NCI-H2171 (cell line): ENCODE measurements at places on chromosomes 2 and 18.

DNA sequence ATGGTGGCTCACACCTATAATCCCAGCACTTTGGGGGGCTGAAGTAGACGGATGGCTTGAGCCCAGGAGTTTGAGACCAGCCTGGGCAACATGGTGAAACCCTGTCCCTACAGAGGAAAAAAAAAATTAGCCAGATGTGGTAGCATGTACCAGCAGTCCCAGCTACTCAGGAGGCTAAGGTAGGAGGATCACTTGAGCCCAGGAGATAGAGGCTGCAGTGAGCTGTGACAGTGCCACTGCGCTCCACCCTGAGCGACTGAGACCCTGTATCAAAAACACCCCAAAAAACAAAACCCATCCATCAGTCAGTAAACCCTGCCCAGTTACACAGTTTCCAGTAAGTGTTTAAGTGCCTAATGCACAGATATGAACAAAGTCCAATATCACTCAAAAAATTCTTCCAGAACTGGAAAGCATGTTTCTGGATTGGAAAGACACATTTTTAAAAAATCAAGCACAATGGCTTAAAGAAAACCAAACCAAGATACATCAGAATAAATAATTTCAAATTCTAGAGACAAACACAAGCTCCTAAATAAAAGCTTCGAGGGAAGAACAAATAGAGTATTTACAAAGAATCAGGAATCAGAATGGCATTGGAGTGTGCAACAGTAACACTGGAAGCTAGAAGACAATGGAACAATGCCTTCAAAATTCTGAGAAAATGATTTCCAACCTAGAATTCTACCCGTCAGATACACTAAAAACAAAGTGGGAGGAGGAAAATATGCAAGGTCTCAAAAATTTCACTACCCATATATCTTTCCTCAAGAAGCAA is 72.4 kb downstream of the TLK1 start:
- no peak for DNase-seq

DNA sequence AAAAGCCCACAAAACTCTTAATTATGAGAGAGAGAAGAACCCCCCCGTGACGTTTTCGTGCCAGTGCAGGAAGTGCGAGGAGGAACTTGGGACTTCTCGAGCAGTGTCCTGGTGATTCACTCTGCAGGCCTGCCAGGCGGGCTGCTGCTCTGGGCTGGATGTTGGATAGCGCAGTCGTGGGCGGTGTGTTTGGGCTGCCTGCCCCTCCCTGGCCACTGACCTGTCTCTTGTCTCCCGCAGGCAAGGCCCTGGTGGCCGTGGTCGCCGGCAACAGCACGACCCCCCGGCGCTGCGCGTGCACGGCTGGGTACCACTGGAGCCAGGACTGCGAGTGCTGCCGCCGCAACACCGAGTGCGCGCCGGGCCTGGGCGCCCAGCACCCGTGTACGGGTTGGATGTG is 29.0 kb downstream of the TNFRSF11A start:
- no peak for DNase-seq

GRCh38 chr2:10254373-10255188 is 48.1 kb upstream of the HPCAL1 start:
- DNase-seq, result peak; percentile 27

GRCh38 chr2:105969552-105969951 is 224.5 kb downstream of the UXS1 start:
- no peak for DNase-seq

DNA sequence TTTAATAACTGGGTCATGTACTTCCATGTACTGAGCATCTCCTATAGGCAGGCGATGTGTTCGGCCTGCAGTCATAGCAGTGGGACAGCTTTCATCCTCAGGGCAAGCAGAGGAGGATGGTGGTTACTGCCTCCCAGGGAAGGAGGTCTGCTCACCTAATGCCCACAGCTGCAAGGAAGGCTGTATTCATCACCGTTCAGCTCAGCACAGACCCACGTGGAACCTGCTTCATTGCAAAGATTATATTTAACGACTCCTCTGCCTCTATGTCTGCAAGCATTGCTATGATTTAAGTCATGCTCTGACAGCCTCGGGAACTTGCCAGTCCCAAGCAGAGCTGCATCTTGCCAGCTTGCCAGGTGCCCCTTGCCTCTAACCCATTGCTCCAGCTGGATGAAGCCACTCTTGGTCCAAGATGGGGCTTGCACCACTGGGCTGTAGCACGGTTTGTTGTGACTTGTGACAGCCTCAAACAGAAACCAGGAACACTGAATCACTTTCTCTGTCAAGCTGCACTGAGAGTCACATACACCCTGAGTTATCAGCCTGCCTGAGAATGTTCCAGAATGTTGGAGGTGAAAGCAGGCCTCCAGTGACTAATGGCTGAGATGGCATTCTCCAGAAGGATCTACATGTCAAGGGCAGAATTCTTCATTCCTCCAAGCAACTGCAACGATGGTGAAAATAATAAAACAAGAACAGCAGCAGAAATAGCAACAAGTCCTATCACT is 651.1 kb upstream of the ID2 start:
- no peak for DNase-seq

DNA sequence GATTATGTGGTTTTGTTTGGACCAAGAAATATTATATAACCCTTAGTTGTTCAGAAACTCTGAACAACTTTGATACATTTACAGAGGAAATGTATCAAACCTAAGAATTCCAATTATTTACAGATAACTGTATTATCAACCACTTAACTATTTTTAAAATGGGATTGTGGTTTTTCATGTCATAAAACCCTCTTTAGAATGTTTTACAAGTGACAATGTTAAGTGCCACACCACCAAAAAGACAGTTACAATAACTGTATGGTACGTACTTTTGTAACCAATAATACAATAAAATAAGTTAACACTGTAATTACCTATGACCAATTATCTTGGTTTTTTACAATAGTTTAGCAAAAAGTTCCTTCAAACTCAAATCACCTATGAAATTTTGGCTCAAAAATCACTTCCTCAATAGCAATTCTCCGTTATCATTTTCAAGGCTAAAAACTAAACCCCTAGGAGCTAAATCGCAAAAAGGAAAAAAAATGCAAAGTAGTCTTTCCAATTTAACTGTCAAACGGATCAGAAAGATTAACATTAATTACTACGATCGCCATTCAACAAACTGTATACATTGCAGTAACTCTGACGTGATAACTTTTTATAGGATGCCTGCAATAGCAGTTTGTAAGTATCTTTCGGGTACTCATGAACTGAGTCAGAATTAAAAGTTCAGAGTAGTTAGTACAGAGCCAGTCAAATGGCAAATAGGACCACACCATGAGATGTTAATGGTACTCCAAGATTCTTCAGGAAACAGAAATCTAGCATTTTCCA is 1.5 kb downstream of the ROCK1 start:
- no peak for DNase-seq

DNA sequence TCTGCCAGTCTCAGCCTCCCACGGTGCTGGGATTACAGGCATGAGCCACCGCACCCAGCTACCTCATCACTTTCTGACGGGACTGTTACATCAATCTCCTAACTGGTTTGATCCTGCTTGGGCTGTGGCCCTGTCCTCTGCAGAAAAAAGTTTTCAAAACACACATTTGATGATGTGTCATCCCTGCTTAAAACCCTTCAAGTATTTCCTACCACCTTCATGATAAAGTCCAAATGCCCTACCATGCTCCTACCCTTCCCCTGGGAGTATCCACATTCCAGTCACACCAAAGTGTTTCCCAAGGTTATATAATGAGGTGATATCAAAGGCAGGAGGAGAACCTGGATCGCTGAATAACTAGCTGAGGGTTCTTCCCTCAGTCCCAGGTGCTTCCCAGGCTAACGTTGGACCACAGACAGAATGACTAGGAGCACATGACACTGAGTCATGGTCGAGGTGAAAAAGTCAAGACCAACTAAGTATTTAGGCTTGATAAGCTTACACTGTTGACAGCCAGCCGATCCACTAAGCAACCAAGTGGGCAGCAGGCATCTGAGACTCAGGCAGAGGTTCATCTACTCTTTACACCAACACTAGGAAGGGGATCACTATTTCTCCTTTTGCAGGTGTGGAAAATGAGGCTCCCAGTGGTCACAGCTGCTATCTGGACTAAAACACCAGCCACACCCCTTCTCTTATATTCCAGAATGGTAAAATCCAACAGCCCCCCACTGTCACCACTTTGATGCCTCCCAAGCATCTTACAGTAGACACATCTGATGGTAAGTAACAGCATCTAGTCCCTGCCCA is 31.8 kb downstream of the CYRIA start:
- DNase-seq, result no peak

DNA sequence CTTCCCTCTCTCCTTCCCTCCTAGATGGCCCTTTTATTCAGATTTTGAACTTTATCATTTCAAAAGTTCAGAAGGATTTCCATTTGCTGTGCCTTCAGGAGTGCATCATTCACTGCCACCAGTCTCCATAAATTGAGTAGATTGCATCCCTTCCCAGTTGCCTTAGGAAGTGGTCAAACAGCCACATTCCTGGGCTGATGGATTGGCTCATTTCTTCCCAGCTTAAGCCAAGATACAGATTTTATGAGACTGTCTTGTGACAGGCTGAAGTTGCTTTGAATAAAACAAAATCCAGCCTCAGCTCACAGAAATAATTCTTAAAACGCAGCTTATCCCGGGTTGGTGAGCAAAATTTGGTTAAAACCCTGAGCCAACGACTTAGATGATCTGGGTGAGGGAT is 9.8 kb downstream of the NRP2 start:
- DNase-seq, result no peak

DNA sequence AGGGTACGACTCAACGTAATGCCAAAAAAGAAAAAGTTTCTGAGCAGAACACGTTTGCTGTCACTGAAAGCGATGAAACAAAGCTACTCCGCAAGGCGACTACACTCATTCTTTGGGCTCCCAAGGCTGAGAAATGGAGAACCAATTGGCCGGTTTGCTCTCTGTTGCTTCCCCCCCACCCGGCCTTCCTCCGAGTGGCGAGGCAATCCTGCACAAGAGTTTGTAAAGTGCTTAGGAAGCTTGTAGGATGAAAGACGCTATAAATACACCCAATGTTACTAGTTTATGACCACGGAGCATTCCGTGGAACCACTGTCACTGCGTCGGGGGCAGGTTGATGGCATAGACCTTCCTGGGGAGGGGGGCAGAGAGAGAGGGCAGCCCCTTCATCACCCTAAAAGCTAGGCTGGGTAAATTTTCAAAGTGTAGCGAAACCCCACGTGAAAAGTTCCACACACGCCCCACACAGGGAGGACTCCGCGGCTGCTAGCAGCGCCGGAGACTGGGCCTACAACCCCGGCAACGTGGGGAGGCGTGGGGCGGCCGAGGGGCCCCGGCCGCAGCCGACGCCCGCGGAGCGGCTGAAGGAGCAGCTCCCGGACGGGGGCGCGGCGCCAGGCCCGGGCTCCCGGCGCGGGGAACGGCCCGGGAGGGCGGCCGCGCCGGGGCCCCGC is 915 bp downstream of the CUL3 start:
- no peak for DNase-seq

- no peak for DNase-seq
Observed at GRCh38 chr2:129930451-129930850, 49.0 kb upstream of the RAB6C start.

GRCh38 chr2:230178546-230179485 is 41.0 kb downstream of the SP110 start:
- DNase-seq, result no peak

DNA sequence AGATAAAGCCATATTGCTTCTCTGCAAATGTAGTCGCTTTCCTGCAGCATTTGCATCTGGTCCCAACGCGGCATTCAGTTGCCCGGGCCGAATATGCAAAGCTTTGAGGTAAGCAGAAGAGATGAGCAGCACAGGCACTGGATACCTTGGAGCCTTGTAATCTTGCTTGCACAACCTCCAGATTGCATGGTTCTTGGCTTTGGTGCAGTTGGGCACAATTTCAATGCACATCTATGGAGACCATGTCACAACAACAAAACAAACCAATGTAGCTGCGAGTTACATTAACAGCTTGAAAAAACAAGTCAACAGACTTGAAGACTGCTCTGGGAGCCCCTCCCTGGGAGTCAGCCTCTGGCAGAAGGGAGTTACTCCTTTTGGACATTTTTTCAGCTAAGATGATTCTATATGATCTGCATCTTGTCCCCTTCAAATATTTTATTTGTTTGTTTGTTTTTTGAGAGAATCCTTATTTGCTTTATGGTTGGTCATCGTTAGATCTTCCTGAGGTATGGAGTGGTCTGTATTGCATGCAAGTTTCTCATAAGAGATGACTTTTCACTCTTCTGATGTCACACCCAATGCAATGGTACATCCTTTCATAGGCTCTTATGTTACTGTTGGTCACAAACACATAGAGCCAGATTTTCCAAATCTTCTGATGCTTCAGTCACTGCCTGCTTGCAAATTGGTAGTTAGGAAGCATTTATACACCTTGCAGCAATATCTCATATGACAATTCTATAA is 113.5 kb downstream of the EFEMP1 start:
- no peak for DNase-seq

- no peak for DNase-seq
Observed at GRCh38 chr2:156883804-156884203, 373.7 kb upstream of the GALNT5 start.

DNA sequence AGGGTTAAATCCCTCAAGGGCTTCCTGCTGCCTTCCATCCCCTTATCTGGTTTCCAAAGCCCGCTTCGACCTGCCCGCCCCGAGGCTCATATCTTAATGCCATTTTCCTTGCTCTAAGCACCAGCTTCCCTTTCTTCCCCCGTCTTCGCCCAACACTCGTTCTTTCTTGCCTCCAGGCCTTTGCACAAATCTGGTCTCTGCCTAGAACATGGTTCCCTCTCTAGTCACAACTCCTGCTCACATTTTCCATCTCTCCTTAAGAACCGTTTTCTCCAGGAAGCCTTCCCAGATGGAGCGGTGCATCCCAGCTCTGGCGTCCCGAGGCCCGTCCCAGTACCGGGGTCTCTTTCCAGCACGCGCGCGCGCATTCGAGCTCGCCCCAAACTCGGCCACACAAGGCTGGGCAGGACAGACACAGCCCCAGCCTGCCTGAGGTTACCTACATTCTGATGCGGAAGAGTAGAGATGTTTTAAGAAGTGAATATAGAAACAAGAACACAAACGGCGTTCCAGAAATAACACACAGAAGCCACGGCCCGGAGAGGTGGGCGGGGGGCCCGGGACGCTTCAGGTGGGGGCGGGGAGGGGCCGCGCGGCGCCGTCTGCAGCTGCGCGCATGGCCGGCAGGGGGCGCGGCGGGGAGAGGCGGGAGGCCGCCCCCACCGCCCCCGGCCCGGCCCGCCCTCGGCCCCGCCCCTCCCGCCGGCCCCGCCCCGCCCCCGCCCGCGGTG is at the start of gene DGKD:
DGKD (plus strand) TSS at position 726 of the 731 bp plus-strand sequence. CDS start 25 bp downstream, outside the sequence.
- peak; percentile 37 for DNase-seq

DNA sequence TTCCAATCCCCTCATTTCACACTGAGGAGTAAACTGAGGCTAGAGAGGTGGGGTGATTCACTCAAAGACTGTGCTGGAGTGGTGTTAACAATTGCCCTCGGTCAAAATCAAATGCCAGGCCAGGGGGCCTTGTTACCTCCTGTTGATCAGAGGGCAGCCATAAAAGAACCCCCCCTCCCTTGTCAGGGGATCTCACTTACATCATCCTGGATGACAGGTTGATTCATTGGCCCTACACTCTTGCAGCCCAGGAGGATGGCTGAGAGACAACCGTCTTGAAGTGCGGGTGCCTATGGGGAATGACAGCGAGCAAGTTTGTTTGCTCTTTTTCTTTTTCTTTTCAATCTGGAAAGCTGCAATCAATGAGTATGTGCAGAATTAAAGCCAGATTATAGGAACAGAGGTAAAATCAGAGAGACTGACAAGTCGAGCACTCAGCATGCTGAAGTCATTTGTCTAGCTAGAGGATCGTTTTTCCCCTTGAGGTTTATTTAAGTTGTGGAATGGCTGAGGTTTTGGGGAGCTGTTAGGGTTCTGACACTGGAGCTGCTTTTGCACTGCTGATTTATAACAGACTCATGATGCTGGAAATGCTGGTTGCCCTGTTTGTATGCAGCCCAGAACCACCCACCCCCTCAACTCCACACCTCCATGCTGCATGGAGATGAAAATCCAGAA is 26.4 kb upstream of the NRP2 start:
- DNase-seq, result no peak
